ENCODE measurements at places on chromosomes 4 and X.
A peak's percentile ranks its signal among the peaks of the same experiment; 100 is the strongest.

DNA sequence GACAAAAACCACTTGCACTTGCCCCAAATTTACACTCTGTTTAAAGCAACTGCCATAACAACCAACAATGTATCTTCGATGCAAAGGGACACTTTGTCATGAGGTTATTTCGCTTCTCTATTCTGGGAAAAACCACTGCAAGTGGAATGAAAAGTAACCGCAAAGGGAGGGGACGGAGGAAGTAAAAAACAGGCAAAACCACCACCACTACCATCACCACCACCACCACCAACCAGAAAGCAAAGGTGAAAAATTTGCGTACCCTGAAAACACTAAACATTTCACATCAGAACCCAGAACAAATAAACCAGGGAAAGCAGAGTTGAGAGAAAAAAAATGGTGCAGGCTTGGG lies 1.2 kb upstream of the N4BP2 start:
- peak; percentile 25 for DNase-seq

DNA sequence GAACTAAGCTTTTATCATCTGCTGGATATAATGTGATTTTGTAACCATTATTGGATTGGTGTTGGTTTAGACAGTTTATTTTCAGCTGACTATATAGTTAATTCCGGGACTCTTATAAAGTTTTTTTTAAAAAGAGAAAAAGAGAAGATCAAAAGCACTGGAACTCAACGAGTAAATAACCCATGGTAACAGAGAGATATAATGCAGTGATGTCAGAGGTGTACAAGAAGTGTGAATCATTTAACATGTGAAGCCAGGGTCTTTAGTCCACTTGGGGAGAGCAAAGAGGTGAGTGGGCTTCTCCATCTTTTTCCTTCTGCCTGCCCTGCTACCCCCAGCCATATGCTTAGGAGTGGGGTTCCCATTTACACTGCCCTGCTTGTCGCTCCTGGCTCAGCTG lies 3.2 kb downstream of the TMEM165 start:
- no peak for DNase-seq

GRCh38 chrX:13338996-13339515 lies 19.2 kb upstream of the ATXN3L start:
- no peak for DNase-seq

- no peak for DNase-seq
These were observed 16.1 kb upstream of the RS1 start for GRCh38 chrX:18687856-18688495.

GRCh38 chrX:7223271-7223670 lies 75.3 kb upstream of the PUDP start:
- DNase-seq, result no peak
